ENCODE measurements at places on chromosomes 3 and 15. TPM values are rescaled to one million over a fixed set of nuclear protein-coding genes. Genes with fewer than 3 reads are reported as not detected.
A peak's percentile ranks its signal among the peaks of the same experiment; 100 is the strongest.

Gene RPUSD2
- total RNA-seq: 17.5 TPM

Gene OPA1
- 109 TPM for total RNA-seq

Gene ATP11B
- total RNA-seq: 108 TPM

Gene ANKRD34C
- not detected for total RNA-seq

Gene XIRP1
- total RNA-seq: not detected

DNA sequence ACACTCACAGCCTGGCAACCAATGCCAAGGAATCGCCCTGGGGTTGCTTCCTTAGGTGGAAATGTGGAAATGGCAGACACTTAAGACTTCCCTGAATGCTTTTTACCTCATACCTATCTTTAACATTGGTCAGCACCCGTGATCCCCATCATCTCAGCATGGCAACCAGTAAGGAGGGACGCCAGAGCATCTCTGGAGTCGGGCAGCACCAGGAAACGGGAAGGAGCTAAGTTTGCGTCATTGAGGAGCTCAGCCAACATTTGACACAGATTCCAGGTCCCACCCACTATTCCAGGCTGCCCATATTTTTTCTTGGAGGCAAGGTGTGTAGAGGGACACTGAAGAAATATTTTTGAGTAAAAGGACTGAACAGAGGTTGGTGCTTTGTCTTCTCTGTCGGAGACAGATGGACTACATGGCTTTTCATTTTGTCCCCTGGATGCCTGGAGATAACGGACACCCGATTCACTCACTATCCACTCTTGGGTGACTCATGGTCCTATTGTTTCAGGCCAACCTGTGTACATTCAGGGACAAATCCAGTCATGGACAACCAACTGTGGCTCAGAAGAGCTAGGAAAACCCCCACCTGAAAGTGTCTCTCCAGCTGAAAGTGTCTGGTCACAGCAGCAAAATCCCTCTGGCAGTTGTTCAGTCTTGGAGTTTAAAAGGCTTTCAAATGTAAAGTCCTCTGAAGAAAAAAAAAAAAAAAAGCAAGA is 70.4 kb upstream of the OXTR start:
- DNase-seq: no peak

DNA sequence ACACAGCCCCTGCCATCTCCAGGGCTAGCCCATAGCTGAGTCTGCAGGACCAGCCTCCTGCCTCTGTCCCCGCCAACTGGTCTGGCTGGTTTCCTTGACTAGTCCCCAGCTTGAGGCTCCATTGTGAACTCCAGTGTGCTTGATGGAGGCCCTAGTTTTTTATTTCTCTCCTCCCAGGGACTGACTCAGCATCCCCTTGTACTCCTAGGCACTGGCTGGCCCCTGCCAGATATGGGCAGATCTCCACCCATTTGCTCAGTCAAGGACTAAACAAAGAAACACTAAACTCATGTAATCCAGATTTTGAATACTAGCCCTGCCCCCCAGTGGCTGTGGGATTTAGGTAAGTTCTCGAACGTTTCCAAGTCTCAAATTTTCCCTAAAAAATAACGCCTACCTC is 415.4 kb upstream of the RORA start:
- no peak for DNase-seq

- DNase-seq: no peak
Measured at GRCh38 chr15:85351965-85352364, 28.4 kb upstream of the AKAP13 start.

DNA sequence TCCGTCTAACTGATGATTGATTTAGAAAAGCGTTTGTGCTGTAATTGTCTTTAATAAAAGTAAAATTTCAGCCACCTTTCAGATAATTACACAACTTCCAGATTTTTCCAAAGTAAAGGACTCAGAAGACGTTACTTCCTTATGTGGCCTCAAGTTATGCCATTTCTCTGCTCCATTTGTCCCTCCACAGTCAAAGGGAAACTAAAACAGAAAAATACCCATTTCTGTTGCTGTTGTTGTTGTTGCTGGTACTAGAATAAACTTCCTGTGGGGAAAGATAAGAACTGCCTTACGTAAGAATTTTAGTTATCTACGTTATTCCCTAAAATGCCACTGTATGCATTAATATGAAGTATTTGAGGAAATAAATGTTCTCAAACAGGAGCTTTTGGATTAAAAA is 153.9 kb downstream of the P3H2 start:
- no peak for DNase-seq

DNA sequence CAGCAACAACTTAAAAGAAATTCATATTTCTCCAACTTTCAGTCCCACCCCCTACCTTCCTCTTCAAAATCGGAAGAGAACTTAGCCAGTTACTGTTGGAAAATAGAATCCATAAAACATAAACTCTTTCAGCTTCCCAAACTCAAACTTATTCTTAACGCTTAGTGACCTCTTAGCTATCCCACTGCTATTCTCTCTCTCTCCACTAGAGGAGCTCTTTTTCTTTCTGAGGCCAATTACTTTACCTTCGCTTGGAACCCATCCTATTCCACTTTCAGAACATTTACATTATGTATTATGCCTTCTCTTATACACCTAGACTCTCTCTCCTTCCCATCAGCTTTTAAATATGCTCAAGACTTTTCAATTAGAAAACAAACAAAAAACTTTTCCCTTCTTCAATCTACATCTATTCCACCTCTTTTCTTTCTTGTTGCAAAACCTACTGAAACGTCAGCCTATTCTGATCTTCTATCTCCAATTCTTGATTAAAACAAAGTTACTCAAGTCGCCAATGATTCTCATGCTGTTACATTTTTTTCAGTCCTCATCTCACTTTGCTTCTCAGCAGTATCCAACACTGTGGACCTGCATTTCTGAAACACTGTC is 13.4 kb upstream of the GHSR start:
- peak; percentile 48 for DNase-seq

DNA sequence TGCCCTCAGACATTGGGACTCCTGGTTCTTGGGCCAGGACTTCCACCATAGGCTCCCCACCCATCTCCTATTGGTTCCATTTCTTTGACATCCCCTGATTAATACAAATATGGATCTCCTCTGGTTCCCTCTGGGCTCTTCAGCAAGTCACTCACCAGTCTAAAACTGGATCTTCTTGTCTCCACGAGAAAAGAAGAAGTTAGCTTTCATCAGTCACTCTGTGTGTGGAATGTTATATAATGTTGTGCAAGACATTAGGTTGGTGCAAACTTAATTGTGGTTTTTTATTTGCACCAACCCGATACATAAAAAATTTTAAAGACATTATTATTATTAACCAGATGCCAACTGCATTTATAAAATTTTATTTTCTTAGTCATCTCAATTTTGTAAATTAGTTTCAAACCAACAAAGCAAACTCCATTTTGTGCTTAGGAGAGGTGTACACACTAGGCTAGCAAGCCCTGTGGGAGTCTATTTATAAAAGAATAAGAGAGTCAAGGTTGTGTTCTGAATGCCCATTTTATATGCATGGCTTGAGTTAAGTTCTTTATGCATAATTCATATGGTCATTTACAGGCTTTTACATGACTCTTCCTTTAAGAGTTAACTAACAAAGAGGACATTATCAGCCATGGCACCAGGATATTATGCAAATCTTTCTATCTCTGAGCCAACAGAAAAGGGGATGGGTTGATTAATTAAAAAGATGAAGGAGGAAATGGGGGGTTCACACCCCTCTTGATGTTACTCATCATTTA is 35.1 kb upstream of the IL12A start:
- no peak for DNase-seq

GRCh38 chr3:151248772-151249337 is 29.5 kb downstream of the P2RY14 start:
- DNase-seq: no peak

DNA sequence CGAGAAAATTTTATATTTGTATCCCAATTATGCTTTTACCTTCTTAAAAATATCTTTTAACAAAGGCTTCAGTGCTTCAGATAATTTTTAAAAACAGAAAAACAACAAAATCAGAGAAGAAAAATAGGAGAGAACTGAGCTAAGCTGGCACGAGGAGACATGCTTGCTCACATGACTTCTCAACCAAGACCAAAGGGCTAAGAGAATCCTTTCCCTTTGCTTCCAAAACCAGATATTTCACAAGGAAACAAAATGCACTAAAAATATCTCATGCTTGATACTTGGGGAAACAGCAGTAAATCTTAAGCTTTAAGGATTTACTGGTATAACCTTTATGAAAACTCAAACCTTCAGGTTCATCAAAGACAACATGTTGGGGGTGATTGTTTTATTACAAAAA is 58.4 kb downstream of the CAPN7 start:
- DNase-seq: no peak

Data from Panc1 (cell line).